ENCODE measurements at places on chromosomes 13 and 19.

- DNase-seq = no peak
Measured at GRCh38 chr13:60990032-60990733, 425.5 kb downstream of the PCDH20 start.

DNA sequence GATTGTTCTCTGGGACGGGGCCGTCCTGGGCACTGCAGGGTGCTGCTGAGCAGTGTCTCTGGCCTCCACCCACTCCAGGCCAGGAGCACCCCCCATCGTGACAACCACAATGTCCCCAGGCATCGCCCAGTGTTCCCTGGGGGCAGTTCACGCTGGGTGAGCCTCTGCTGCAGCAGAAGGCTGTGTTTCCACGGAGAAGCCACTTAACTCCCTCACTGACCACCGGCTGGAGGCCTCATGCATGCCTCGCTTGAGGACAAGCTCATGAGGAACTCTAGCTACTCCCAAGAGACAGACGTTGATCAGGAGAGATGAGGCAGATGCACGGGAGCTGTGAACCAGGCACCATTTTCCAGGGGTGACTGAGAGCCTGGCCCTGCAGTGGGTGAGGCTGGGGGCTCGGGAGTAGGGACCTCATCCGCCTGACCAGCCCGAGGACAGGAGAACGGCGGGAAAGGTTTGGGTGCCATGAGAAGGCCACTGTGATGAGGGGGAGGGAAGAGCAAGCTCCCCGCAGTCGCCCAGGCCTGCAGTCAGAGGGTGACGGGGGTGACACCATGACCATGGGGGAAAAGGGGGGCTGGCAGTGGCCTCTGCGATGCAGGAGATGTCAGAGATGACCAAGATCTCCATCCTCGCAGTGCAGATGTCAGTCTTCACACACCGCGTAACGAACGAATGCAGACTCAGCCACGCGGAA lies 5.1 kb downstream of the SLC39A3 start:
- DNase-seq = no peak

DNA sequence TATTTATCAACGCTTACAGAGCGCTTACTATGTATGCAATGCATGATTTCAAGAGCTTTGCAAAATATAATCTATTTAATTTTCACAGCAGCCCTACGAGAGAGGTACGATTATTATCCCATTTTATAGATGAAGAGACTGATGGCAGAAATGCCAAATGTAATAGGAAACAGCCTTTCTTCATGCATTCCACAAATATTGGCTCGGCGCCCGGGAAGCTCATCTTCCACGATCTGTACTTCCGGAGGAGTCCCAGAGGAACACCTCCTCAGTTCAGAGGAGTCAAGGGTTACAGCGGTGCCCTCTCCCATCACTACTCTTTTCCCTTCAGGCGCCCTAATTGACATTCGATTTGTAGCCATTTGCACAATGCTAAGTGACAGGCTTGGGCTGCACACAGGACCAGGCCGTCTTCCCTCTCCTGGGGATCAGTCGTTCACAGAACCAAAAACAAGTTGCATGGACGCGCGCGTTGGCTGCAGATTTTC lies 1.1 kb upstream of the ARHGAP35 start:
- no peak for DNase-seq

DNA sequence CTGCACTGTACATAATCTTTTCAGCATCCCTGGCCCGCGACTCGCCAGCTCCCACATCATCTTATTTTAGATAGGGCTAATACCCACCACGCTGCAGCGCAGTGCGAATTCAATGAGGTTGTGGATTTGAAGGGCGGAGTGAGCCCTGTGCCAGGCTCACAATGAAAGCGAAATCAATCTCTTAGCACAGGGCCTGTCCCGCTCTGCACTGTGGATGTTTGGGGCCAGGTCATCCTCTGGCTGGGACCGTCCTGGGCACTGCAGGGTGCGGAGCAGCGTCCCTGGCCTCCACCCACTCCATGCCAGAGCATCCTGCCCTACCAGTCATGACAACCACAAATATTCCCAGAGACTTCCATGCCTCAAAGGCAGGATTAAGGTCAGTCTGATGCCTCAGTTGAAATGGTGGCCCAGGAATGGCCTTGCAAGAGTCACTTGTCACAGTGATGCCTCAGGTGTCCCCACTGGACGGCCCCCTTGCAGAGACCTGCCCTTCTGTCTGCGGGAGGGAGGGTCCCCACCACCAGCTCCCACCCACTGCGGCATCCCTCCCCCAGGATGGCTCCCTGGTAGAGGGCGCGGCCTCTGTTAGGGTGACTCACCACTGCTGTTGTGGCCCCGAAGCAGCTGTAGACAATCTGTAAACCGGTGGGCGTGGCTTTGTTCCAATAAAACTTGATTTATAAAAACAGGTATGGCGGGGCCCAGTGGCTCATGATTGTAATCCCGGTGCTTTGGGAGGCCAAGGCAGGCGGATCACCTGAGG lies 5.6 kb downstream of the UHRF1 start:
- DNase-seq = no peak

DNA sequence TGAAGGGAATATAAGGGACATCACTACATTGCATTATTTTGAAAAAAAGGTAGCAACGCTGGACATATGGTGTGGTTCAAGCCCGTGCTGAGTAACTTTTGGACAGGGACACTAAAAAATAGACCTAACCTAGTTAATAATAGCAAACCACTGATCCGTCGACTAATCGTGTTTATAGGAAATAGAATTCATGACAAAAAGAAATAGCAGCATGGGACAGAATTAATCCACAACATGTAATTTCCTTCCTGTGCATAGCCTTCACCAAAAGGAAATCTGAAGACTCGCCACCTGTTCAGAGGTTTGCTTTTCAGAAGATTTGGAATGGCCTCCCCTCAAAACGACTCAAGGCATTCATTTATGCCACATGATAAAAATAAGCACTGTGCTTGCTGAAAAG lies 128.7 kb downstream of the FGF14 start:
- no peak for DNase-seq

- DNase-seq = no peak
Measured at GRCh38 chr13:51588406-51588949, 4.2 kb downstream of the WDFY2 start.

- DNase-seq = no peak
Measured at GRCh38 chr13:30593001-30593400, 24.7 kb upstream of the USPL1 start.

DNA sequence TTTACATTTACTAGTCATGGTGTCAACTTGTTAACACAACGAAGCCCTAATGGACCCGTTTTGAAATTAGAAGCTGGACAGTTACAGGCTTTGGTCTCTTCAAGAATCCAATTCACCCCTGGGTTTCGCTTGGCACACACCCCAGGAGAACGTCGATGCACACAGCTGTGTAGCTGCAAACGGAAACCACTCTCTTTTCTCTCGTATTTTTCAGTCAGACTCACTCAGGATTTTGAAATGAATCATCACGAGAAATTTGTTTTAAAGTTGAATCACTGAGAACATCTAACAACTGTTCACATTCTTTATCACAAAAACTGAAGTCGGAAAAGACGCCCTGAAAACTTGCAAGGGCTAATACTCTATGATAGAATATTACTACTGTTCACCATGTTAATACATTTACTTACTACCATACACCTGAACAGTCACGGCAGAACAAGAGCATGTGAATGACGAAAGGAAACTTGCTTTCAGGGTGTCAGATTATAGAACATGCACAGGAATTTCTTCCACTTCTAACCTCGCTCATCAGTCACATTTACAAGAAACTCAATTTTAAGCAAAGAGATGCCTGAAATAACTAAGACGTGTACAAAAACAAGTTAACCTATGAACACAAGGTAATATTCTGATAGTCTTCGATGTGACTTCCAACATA lies 4.7 kb downstream of the PNMA8A start:
- no peak for DNase-seq

GRCh38 chr19:43779820-43780219 lies 953 bp downstream of the KCNN4 start:
- no peak for DNase-seq

- no peak for DNase-seq
Measured at GRCh38 chr13:59094181-59094580, 1069.5 kb downstream of the DIAPH3 start.
